Progenitor cell of endocrine pancreas (in vitro differentiated cells): ENCODE measurements at places on chromosomes 16 and 17. TPM values are rescaled to one million over a fixed set of nuclear protein-coding genes. Genes with fewer than 3 reads are reported as not detected.
A peak's percentile ranks its signal among the peaks of the same experiment; 100 is the strongest.

DNA sequence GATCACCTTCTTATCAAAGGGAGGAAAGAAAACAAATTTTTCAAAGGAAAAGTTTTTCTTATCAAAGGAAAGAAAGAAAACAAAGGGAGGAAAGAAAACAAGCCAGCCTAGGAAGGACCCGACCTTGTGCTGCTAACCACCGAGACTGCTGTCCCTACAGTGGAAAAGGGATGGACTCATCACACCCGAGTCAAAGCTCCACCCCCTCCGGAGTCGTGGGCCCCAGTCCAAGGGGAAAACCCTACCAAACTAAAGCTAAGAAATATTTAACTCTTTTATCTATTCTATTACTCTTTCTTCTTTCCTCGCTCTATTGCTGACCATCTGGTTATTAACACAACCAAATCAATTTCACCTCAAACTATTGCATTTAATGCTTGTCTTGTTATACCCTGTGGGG is 6.1 kb upstream of the ENDOV start:
- peaks cover 10% of the 10 kb centered on the region for H3K4me1 ChIP-seq
- peaks cover under 1% of the 10 kb centered on the region for H3K27me3 ChIP-seq
- no peak for DNase-seq
- H3K4me3 ChIP-seq: no peak overlapping the region
- H3K36me3 ChIP-seq: no peaks in the 10 kb centered on the region
- H3K27ac ChIP-seq: no peak overlapping the region

GRCh38 chr17:38809828-38810227 is 10.5 kb upstream of the PIP4K2B start:
- H3K4me1 ChIP-seq: no peaks in the 10 kb centered on the region
- H3K4me3 ChIP-seq: no peak overlapping the region
- no peak for DNase-seq
- H3K36me3 ChIP-seq: peaks cover 21% of the 10 kb centered on the region
- no peak overlapping the region for H3K27ac ChIP-seq

DNA sequence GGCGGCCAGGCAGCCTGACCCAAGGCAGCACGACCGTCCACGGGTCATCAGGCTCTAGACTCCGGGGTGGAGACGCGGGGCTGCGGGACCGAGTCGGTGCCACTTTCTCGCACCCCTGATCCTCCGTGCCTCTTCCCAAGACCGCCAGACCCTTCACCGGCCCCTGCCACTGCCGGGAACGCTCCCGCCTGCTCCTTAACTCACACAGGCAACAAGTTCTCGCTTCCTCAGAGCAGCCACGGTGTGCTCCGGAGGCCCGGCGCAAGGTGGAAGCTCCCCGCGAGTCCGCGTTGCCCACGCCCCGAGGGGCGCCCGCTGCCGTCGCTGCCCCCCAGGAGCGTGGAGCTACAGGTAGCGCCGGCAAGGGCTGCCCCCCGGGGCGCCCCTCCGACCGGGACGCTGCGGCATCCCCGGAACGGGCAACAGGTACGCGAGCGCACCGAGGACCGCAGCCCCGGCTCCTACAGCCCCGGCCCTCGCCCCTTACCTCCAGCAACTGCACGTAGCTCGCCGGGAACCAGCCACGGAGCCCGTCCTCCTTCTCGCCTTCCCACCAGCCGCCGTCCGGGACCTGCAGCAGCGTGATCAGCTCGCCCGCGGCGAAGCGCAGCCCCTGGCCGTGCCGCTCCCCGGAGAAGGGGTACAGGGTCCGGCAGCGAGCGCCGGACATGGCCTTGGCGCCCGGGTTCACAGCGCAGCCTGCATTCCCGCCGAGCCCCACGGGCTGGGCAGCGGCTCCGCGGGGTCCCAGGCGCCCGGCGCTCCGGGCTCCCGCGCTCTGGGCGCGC is 491 bp downstream of the GAS7 start:
- H3K27ac ChIP-seq: no peak overlapping the region
- H3K36me3 ChIP-seq: no peaks in the 10 kb centered on the region
- H3K4me3 ChIP-seq: peak overlapping the region; percentile 65
- peak; percentile 47 for DNase-seq
- peaks cover 1% of the 10 kb centered on the region for H3K4me1 ChIP-seq
- H3K27me3 ChIP-seq: peaks cover 51% of the 10 kb centered on the region

- H3K27ac ChIP-seq: peak overlapping the region; percentile 34
- H3K36me3 ChIP-seq: no peaks in the 10 kb centered on the region
- peaks cover 14% of the 10 kb centered on the region for H3K4me1 ChIP-seq
- peak overlapping the region; percentile 5 for H3K4me3 ChIP-seq
Observed at GRCh38 chr17:47275245-47275984, 21.8 kb downstream of the ITGB3 start.

DNA sequence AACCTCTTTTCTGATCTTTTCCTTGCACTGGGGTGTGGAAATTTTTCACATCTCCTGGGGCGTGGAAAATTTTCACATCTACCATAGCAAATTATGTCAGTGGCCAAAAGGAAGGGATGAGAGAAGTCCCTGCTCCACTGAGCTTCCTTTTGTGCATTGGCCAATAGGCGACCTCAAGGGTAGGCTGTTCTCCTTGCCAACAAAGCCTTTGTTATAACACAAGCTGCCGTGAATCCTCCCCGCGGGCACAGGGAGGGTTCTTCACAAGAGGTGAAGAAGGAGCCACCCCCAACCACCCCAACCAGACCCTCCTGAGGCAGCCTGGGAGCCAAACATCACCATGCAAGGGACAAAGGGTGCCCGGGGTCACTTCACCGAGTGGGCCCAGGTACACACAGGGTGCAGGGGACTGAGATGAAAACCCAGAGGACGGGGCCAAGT is 6.5 kb downstream of the SLC5A11 start:
- H3K27me3 ChIP-seq: no peaks in the 10 kb centered on the region
- no peak overlapping the region for H3K4me3 ChIP-seq
- H3K4me1 ChIP-seq: no peaks in the 10 kb centered on the region
- H3K27ac ChIP-seq: no peak overlapping the region
- no peak for DNase-seq

- H3K4me1 ChIP-seq: no peaks in the 10 kb centered on the region
- H3K36me3 ChIP-seq: peaks cover 7% of the 10 kb centered on the region
- H3K27me3 ChIP-seq: no peaks in the 10 kb centered on the region
- no peak overlapping the region for H3K4me3 ChIP-seq
- no peak for DNase-seq
- no peak overlapping the region for H3K27ac ChIP-seq
Observed at GRCh38 chr16:49521734-49522325, 148.2 kb downstream of the C16orf78 start.

DNA sequence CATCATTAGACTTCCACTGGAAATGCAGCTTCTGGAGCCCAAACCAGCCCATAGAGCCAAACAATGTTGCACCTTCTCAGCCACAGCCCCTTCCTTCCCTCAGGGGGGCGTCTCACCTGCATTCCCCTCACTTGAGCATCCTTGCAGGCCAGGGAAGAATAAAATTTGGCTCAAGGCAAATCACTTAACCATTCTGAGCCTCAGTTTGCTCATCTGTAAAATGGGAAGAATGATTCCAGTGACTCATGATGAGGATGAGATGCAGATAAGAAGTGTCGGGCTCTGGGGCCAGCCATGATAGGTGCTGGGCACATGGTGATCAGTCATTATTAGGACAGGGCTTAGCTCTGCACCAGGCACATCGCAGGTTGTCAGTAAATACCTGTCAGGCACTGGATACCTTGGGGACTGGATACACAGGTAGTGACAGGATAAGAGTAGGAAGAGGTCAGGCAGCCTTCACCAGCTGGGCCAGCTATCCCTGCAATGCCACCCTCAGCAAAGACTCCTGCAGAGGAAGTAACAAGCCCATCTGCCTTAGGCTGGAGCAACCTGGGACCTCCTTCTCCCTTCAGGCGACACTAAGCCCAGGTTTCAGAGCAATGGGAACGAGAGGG is 208.0 kb upstream of the TNRC6C start:
- no peaks in the 10 kb centered on the region for H3K36me3 ChIP-seq
- no peak for DNase-seq
- peaks cover 12% of the 10 kb centered on the region for H3K27me3 ChIP-seq
- H3K27ac ChIP-seq: no peak overlapping the region
- H3K4me3 ChIP-seq: no peak overlapping the region

DNA sequence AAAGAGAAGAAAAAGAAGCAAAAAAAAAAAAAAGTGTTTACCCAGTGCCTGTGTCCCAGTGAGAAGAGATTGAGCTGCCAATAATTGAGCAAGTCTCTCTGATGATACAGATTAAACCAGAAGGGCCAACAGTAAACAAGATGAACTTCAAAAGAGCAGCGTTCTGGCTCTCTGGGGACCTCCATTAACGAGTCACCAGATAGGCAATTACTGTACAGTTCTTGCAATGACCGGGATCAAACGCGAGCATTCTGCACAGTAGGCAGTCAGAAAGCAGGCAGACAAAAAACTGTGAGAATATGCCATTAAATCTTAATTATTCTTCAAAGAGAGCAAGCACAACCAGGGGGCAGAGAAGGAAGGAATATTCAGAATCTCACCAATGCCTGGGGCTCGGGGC is 626.1 kb downstream of the TMEM114 start:
- no peak for DNase-seq
- H3K27me3 ChIP-seq: peaks cover 21% of the 10 kb centered on the region
- H3K4me1 ChIP-seq: peaks cover 11% of the 10 kb centered on the region
- no peak overlapping the region for H3K27ac ChIP-seq

GRCh38 chr17:8133941-8134340 is 10.0 kb upstream of the HES7 start:
- H3K36me3 ChIP-seq: no peaks in the 10 kb centered on the region
- H3K27ac ChIP-seq: no peak overlapping the region
- H3K27me3 ChIP-seq: peaks cover 31% of the 10 kb centered on the region
- H3K4me1 ChIP-seq: no peaks in the 10 kb centered on the region
- no peak overlapping the region for H3K4me3 ChIP-seq

DNA sequence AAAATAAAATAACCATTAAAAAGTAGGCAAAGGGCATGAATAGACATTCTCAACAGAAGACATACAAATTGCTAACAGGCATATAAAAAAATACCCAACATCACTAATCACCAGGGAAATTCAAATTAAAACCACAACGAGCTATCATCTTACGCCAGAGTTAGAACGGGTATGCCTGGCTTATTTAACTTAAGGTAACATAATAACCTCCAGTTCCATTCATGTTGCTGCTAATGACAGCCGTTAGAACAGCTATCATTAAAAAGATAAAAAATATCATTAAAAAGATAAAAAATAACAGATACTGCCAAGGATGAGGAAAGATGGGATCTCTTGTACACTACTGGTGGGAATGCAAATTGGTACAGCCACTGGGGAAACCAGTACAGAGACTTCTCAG is 89.3 kb downstream of the GAS7 start:
- no peak overlapping the region for H3K27ac ChIP-seq
- H3K4me1 ChIP-seq: no peaks in the 10 kb centered on the region
- H3K36me3 ChIP-seq: no peaks in the 10 kb centered on the region
- H3K4me3 ChIP-seq: no peak overlapping the region
- no peak for DNase-seq
- H3K27me3 ChIP-seq: peaks cover 12% of the 10 kb centered on the region

- H3K4me1 ChIP-seq: peaks cover 6% of the 10 kb centered on the region
- H3K4me3 ChIP-seq: no peak overlapping the region
- H3K27ac ChIP-seq: no peak overlapping the region
- H3K27me3 ChIP-seq: peaks cover 7% of the 10 kb centered on the region
- no peaks in the 10 kb centered on the region for H3K36me3 ChIP-seq
- no peak for DNase-seq
Observed at GRCh38 chr16:14955546-14956231, 18.4 kb downstream of the NPIPA1 start.

GRCh38 chr16:12320298-12320706 is 343.8 kb downstream of the SNX29 start:
- no peak for DNase-seq
- peaks cover 30% of the 10 kb centered on the region for H3K4me1 ChIP-seq
- H3K27me3 ChIP-seq: no peaks in the 10 kb centered on the region
- H3K27ac ChIP-seq: no peak overlapping the region

DNA sequence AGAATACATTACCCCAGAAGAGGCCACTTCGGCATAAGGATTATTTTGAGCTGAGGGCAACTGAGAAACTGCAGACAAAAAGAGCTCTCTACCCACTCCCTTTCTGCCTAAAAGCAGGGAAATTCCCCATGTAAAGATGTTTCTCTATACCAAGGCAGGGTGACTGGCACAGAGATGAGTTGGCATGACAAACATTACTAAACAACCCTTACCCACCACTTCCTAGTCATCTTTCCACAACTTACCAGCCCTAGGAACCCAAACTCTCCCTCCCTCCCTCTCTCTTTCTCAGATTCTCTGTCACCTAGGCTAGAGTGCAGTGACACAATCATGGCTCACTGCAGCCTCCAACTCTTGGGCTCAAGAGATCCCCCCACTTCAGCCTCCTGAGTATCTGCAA is 68.6 kb downstream of the EMP2 start:
- H3K36me3 ChIP-seq: no peaks in the 10 kb centered on the region
- H3K4me3 ChIP-seq: no peak overlapping the region
- no peaks in the 10 kb centered on the region for H3K27me3 ChIP-seq
- no peak overlapping the region for H3K27ac ChIP-seq
- H3K4me1 ChIP-seq: peaks cover 5% of the 10 kb centered on the region
- DNase-seq: no peak

- no peak overlapping the region for H3K27ac ChIP-seq
- peaks cover 5% of the 10 kb centered on the region for H3K27me3 ChIP-seq
- H3K4me3 ChIP-seq: no peak overlapping the region
- no peaks in the 10 kb centered on the region for H3K4me1 ChIP-seq
Observed at GRCh38 chr16:65136681-65137080, 14.8 kb upstream of the CDH11 start.

- H3K36me3 ChIP-seq: no peaks in the 10 kb centered on the region
- no peak overlapping the region for H3K4me3 ChIP-seq
- H3K27ac ChIP-seq: no peak overlapping the region
Observed at GRCh38 chr17:72287586-72287985, 166.8 kb downstream of the SOX9 start.

- peaks cover 40% of the 10 kb centered on the region for H3K36me3 ChIP-seq
- no peak overlapping the region for H3K27ac ChIP-seq
- no peaks in the 10 kb centered on the region for H3K4me1 ChIP-seq
- H3K4me3 ChIP-seq: no peak overlapping the region
Observed at GRCh38 chr17:69540356-69540755, 125.9 kb downstream of the MAP2K6 start.

GRCh38 chr16:30720086-30720485 is 21.1 kb downstream of the SRCAP start:
- H3K27ac ChIP-seq: peak overlapping the region; percentile 67
- DNase-seq: no peak
- no peaks in the 10 kb centered on the region for H3K27me3 ChIP-seq
- no peaks in the 10 kb centered on the region for H3K4me1 ChIP-seq

DNA sequence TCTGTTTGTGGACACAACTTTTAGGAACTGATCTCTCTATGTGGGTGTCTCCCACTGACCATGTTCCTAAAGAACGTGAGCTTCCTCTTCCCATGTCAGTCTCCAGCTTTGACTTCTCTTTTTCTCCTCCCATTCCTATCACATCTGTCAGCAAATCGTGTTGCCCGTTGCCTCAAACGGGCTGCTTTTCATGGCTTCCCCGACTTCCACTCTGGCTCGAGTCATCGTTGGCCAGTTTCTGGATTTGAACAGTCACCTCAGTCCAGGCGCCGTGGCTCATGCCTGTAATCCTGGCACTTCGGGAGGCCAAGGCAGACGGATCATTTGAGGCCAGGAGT is 5.4 kb downstream of the ABCC1 start:
- peaks cover 1% of the 10 kb centered on the region for H3K36me3 ChIP-seq
- H3K27me3 ChIP-seq: no peaks in the 10 kb centered on the region
- H3K27ac ChIP-seq: no peak overlapping the region
- peaks cover 11% of the 10 kb centered on the region for H3K4me1 ChIP-seq
- H3K4me3 ChIP-seq: no peak overlapping the region

Gene CCL4L2
- total RNA-seq: not detected in 2 replicates

Gene LIG3
- 101 TPM in 2 replicates for total RNA-seq

Gene SDR42E2
- not detected in 2 replicates for total RNA-seq

Gene ARMC5
- 14.6 and 14.8 TPM in 2 replicates for total RNA-seq

Gene C17orf107
- 3.6 and 3.7 TPM in 2 replicates for total RNA-seq

Gene KRT20
- not detected in 2 replicates for total RNA-seq

Gene BIRC5
- total RNA-seq: 28.9 and 30.0 TPM in 2 replicates

Gene KRTAP4-3
- not detected in 2 replicates for total RNA-seq

Gene ABHD15
- 5.3 and 5.4 TPM in 2 replicates for total RNA-seq

Gene DECR2
- 39.4 and 41.3 TPM in 2 replicates for total RNA-seq
